ENCODE measurements at places on chromosomes 3 and 15. TPM values are rescaled to one million over a fixed set of nuclear protein-coding genes. Genes with fewer than 3 reads are reported as not detected.

Gene CNTN6
- not detected for total RNA-seq

Gene CTSH
- 48.7 TPM for total RNA-seq

Gene ATR
- 12.3 TPM for total RNA-seq

Gene SH2D7
- total RNA-seq = not detected

Gene APBA2
- total RNA-seq = 16.3 TPM

Gene FSTL1
- 69.0 TPM for total RNA-seq

Gene GP5
- total RNA-seq = not detected

Gene GOLGA8J
- 0.10 TPM for total RNA-seq

Gene DNASE1L3
- not detected for total RNA-seq

All from A549 treated with GW870086 at 1 μM for 4 hours (cell line).